ENCODE measurements at places on chromosomes 3 and 15.
A peak's percentile ranks its signal among the peaks of the same experiment; 100 is the strongest.

- no peak for DNase-seq
Measured at GRCh38 chr3:128359846-128360642, 106.6 kb downstream of the DNAJB8 start.

- DNase-seq: no peak
Measured at GRCh38 chr3:169929830-169930519, 18.6 kb downstream of the SAMD7 start.

- no peak for DNase-seq
Measured at GRCh38 chr15:93825682-93826081, 405.7 kb upstream of the MCTP2 start.

- DNase-seq: no peak
Measured at GRCh38 chr3:76585794-76586392, 454.0 kb upstream of the ROBO2 start.

GRCh38 chr15:90595763-90596155 is 66.0 kb downstream of the CRTC3 start:
- DNase-seq: no peak

DNA sequence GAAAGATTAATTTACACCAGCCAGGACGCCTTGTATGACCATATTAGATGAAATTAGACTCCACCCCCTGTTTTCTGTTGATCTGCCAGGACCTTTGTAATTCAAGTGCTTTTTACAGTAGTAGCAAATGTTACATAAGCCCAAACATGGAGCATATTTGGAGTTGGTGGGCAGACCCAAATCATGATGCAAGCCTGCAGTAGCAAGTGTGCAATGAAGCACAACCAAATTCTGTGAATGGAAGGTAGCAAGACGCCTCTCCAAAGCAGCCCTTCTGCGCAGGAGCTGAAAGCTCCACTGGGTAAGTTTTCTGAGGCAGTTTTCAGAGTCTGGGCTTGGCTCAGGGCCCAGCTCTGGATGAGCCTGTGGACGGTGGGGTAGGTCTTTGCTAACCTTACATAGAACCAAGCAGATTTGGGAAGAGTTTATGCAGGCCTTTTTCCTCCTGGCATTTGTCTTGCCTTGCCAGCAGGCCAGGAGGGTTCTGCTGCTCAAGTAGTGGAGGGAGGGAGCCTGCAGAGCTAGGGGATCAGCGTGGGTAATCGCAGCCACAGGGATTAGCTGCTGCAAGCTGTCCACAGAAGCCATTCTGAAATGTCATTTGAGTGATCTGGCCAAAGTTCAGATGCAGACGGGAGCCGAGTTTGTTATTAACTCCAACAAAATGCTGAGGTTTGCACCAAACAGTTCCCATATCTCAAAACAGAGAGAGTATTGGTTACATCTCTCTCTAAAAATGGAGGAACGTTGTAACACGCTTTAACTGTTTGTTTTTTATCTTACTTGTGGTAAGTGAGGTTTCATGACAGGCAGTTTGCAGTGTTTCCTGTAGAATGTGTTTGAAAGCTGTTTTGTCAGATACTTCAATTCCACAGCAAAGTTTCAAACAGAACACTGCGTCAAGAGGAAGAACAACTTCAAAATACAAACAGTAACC is 55.4 kb downstream of the PSMD6 start:
- DNase-seq: peak; percentile 48

DNA sequence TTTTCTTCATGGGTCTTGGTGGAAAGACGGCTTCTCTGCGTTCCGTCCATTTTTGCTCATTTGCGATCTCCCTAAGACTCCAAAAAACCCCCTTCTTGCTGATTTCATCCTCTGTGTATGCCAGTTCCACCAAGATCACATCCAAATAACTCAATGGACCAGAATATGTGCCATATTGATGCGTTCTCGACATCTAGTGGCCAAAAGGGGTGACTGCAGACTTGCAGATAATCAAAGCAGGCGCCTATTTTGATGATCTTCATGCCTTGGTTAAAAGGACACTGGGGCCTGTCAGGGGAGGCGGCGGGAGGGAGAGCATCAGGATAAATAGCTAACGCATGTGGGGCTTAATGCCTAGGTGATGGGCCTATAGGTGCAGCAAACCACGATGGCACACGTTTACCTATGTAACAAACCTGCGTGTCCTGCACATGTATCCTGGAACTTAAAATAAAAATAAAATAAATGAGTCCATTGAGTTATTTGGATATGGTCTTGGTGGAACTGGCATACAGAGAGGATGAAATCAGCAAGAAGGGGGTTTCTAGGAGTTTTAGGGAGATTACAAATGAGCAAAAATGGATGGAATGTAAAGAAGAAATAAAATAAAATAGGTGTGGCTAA is 104.2 kb upstream of the RAD18 start:
- no peak for DNase-seq

DNA sequence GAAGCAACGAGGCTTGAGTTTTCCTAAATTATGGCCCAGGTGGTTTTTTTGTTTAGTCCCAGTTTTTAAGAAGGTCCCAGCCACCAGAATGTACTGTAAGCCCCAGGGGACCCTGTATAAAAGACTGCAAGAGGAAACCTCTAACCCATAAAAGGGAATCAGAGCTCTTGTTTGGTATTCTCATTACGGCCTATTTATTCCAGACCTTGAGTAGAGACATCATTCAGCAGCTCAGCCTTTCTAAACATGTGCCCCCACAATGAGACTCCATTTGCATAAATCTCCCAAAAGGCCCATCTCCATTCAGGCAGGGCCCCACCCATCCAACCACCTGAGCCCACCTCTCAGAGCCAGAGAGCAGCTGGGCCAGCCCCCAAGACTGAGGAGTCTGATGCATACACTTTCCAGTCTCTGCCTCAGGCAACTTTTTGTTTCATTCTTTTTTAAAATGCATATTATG is 25.7 kb downstream of the ZDHHC3 start:
- no peak for DNase-seq

DNA sequence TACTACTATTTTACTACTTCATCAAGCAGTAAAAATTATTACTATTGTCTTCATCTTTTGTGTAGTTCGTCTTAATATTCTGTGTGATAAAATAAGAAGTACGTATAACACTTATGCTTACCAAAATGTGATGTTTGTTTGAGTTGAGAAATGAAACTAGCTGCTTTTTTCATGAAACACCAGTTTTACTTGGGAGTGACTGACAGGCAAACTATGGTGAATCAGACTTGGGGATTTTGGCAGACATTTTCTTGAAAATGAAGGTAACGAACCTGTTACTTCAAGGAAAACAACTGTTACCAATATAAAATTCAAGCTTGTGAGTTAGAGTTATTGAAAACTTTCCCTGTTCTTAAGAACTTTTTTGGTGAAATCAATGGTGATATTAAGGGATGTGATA is 10.3 kb downstream of the U2SURP start:
- no peak for DNase-seq
